ENCODE measurements at places on chromosomes 2 and 18.

DNA sequence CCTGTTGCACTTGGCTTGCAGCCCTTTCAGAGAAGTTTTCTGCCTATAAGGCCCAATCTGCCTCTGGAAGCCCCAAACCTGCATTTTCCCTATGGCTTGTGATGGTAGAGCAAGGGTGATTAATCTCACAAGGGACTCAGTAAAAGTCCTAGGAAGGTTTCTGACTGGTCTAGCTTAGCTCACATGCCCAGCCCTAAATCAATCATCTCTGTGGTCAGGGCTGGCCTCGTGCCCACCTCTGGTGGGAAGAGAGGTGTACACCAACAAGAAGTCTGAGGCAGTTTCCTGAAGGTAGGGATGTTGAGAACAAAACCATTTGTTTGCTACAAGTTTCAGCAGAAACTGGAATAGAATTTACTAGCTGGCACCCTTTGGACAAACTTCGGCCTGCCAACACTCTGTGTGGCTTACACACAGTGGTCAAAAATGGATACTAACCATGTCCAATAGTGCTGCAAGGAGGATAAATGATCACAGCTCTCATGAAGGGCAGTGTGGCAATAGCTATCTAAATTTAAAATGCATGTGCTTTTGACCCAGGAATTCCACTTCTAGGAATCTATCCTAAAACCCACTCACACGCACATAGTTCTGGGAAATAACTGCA lies 96.4 kb downstream of the EN1 start:
- DNase-seq, result no peak

DNA sequence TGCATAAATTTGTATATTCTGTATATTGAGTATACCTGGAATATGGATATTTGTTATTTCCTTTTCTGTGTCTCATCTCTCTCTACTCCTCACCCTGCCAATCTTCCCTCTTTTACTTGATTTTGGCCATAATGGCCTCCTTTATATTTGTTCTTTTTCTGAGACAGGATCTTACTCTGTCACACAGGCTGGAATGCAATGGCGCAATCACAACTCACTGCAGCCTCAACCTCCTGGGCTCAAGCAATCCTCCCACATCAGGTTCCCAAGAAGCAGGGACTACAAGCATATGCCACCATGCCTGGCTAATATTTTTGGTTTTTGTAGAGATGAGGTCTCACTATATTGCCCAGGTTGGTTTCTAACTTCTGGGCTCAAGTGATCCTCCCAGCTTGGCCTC lies 30.5 kb downstream of the PREPL start:
- no peak for DNase-seq

GRCh38 chr2:151200844-151201243 lies 60.8 kb downstream of the RBM43 start:
- DNase-seq, result no peak

DNA sequence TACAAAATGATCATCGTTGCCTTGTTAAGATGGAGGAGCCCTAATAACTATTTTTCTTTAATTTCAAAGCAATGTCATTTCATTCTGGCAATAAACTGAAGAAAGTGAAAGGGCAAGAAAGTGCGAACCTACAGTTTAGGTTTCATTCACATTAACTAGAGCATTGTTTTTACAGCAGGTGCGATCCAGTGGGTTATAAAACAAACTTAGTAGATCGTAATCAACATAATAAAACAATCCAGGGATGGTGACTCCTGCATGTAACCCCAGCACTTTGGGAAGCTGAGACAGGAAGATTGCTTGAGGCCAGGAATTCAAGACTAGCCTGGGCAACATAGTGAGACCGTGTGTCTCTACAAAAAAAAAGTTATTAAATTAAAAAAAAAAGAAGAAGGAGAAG lies 51.1 kb downstream of the AP1S3 start:
- DNase-seq, result no peak

DNA sequence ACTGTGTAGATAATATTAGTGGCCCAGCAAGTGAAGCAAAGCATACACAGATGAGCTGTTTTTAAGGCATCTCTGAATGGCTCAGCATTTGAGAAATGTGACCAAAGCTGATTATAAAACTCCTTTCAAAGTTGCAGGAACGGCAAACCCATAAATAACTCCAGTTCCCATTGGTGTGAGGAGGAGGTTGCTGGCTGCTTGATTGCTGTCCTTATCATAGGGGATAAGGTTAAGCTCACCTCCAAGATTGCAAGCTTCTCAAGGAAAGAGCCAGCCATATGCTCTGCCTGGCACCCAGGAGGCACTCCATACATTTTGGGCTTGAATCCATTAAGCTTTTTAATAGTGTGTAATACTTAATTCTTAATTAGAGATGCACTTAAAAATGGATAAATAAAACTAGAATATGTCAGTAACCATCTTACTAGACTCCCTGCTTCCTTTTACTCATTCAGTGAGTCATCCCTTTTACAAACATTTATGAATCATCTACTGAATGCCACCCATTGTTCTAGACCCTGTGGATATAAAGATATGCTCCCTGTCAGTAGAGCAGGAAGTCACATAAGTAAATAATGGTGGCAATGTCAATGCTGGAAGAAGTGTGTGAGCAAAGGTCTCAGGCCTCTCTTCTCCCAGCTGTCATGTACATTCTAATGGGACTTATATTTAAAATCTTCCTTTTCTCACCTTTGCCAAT lies 99.3 kb downstream of the SPATS2L start:
- DNase-seq, result no peak

DNA sequence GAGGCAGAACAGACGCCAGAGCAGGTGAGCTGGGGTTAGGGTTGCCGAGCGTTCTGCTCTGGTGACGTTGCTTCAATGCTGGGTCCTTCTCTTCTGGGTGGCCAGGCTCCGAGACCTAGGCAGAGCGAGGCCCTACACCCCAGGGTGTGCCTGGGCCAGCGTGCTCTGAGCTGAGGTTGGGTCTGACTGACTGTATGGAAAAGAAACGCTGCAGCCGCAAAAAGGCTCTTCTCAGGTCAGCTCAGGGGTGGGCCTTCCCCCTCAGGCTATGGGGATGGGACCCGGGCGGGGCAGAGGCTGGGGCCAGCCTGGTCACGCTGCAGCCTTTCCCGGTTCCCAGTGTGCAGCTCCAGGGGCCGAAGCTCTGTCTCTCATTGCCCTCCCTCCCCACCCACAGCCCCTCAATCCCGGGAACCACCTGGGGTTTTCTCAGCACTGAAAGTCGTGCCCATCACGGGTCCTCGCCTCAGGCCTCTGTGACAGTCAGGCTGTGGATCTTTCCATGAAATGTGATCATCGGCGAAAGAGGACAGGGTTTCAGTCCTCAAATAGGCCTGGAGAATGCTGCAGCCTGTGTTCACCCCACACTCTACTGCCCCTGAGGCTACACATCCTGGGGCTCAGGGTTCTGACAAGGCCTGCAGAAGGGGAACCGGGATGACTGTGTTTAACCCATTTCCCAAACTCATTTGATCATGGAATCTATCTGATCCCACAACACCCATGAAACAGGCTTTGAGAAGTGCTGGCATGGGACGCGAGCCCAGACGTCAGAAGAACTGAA lies 19.4 kb downstream of the CYP26B1 start:
- peak; percentile 39 for DNase-seq

DNA sequence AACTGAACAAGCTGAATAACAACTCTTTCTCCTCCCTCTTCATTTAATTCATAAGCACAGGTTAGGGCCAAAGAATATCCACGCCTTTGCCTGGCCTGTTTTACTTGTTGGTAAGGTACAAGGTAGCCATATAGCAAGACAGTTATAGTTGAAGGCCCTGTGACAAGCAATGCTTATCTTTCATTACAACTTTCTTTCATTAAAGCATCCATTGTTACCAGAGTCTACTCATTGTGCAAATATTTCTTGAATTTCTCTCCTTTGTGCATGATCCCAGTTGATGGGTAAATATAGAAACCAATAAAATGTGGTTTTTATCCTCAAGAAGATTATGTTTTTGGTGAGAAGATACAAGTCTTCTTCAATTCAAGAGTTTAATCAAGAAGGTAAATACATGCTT lies 140.2 kb downstream of the UBE2E3 start:
- no peak for DNase-seq

GRCh38 chr18:21129566-21130216 lies 18.1 kb upstream of the ROCK1 start:
- no peak for DNase-seq

DNA sequence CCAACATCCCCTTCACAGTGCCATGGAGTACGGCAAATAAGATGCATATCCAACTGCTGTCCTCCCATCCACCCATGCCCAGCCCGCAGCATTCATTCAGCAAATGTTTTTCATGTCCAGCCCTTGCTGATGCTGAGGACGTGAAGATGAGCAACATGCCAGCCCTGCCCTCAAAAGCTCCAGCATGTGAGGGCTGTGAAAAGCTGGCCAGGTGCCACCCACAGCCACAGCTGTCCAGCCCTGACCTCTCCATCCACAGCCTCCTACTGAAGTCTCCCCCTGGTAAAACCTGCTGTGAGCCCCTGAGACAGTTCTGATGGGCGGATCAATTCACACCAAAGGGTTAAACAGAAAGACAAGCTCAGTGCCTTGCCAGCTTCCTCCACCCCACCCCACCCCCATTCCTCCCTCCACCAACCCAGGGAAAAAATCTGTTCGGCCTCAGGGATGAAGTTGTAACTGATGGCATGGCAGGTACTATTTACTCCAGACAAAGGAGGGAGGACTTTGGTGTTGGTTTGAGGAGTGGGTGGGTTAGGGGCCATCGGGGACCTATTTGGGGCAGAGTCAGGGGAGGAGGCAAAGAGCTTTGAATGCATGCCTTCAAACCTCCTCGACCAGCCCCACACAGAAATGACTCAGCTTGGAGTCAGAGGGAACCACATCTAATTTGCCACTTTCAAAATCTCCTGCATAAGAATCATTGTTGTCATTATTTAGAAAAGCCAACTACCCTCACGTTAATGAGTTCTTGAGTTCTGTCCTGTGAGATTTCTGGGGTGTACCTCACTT lies 4.3 kb downstream of the ZBTB7C start:
- DNase-seq, result no peak

GRCh38 chr2:45540942-45541341 lies 70.1 kb downstream of the SRBD1 start:
- DNase-seq, result no peak

DNA sequence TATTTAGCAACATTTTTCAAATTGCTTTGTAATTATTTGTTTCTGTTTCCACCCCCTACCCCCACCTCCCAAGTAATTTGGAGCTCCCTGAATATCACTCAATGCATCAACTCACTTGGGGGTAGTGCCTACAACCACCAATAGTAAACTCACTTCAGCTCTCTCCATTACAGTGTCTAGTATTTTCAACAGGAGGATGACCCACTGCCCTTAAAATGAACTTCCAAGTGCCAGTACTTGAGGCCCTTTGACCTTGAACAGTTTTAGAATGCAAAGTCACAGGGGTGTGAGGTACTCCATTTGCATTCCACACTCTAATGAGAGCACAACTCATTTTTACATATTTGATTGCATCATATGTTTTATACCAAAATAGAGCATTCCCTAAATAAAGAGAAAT lies 523.0 kb downstream of the ERBB4 start:
- no peak for DNase-seq

GRCh38 chr2:239790721-239791120 lies 234.4 kb downstream of the NDUFA10 start:
- peak; percentile 22 for DNase-seq

- no peak for DNase-seq
Observed at GRCh38 chr18:48789259-48789812, 161.4 kb downstream of the SMAD7 start.

- no peak for DNase-seq
Observed at GRCh38 chr2:100952512-100952911, 49.6 kb upstream of the RPL31 start.

GRCh38 chr2:54428108-54428831 lies 27.9 kb upstream of the SPTBN1 start:
- DNase-seq, result no peak

- no peak for DNase-seq
Observed at GRCh38 chr2:18149660-18150246, 271.3 kb downstream of the KCNS3 start.

DNA sequence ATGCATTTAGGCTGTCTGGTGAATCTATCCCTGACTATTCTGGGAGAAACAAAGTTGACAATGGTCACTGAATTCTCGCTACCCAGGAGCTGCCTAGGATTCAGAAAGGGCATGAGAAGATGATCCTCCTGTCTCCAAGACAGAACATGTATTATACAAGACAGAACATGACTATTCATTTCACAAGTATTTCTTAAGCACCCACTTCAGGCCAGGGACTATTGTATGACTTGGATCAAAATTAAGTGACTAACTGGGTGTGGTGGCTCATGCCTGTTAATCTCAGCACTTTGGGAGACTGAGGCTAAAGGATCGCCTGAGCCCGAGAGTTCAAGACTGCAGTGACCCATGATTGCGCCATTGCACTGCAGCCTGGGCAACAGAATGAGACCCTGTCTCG lies 235.8 kb upstream of the RAB12 start:
- no peak for DNase-seq

DNA sequence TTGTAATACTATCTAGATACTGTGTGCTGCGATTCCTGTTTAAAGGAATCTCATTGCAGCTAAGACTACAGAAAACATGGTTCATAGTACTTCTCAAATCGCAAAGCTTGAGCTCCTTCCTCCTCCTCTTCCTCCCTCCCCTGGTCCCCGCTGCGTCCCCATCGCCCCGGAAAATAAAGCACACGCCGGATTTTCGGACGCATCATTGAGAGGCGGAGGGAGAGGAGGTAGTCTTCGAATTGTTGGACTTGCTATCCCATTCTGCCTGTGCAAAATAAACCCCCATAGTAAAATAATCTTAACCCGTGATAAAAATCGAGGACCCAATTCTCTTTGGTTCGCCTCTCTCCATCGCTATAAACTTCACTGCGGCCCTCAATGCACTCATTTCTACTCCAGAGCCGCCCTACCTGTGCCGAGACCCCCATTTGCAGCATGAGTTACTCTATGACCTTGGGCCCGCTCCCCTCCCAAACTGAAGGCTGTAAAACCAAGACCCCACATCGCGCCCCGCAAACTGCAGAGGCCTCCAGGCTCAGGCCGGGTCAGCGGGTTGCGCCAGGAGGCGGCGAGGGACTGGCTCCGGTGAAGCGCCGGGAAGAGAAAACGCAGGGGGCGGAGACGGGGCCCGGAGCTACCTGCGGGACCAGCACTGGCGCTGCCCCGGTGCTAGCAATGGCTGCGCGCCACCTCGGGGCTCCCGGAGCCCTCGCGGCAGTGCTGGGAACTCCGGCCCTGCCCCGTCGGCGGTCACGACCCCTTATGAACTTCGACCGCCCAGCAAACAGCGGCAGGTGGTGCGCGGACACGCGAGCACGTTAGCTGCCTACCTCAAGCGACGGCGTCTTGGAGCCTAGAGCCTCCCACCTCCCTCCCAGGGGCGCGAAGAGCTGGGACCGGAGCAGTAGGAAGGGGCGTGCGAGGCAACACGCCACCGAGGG lies 649 bp downstream of the ESCO1 start:
- peak; percentile 85 for DNase-seq

DNA sequence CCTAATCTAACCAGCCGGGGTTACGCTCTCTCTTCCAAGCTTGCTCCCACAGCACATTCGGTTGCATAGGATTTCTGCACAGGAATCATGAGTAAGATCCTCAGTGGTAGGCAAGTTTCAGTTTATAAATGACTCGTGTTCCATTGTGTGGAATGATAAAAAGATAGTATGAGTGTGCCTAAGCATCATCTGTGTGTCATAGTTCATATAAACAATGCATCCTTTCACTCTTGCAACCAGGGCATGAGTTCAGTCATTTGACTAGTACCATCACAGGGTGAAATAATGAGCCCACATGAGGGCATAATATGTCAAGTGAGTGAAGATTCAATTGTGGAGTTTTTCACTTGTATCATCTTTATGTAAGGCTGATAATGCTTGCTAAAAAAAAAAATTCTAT lies 417.1 kb upstream of the CDH2 start:
- DNase-seq, result no peak
